T-helper 9 cell (primary cell): ENCODE measurements at places on chromosomes 1 and 21.

- DNase-seq, result no peak
These were observed 181.3 kb upstream of the DMRTA2 start for GRCh38 chr1:50604580-50604979.

DNA sequence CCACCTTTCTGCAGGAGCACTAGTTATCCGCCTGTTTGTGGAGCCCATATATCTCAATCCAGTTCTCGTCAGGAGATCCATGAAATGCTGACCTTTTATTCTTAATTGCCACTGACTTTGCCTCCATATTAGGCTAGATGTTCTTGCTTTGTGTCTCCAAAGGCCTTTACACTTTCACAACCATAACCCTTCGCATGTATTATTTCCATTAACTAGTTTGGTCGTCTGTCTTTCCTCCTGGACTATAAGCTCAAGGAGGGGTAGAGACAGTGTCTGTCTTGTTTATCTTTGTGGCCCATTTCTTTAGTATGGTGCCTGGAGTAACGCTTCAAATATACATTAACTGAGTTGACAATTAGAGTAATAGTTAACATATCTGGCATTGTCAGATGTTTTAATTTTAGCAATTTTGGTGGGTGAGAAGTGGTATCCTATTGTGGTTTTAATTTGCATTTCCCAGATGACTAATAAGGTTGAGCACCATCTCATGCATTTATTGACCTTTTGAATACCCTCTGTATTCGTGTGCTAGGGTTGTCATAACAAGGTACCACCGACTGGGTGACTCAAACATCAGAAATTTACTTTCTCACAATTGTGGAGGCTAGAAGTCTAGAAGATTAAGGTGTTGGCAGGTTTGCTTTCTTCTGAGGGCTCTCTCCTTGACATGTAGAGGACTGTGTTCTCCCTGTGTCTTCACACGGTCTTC, 21.7 kb upstream of the IL12RB2 start:
- DNase-seq, result no peak

DNA sequence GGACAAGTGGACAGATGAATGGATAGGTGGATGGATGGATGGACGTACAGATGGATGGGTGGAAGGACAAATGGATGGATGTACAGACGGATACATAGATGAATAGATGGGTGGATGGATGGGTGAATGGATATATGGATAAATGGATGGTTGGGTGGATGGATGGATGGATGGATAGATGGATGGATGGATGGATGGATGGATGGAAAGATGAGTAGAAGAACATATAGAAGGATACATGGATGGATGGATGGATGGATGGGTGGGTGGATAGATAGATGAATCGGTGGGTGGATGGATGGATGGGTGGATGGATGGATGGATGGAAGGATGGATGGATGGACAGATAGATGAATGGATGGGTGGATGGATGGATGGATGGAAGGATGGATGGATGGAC, 274.3 kb downstream of the KAZN start:
- no peak for DNase-seq

- no peak for DNase-seq
These were observed 1594.3 kb downstream of the PLA2G4A start for GRCh38 chr1:188423073-188423472.
